ENCODE measurements at places on chromosomes 6 and 20.

DNA sequence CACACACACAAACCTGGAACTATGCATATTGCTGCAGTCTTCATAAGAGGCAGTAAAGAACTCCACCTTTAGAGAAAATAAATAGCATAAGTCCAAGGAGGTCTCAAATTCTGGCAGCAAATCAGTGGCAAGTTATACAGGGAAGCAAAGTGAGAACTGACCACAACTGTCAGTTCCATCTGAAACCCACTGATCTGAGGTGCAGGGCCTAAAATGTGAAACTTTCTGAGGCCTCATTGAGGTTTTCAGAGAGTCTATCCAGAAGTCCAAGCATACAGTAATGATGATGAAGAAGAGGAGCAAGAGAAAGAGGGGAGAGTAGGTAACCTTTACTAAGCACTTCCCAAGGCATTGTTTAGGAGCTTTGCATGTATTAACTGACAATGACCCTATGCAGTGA, 36.3 kb downstream of the MTFR2 start:
- no peak for DNase-seq

GRCh38 chr6:13000537-13000936, 284.0 kb downstream of the PHACTR1 start:
- no peak for DNase-seq

GRCh38 chr6:139611327-139612134, 237.1 kb upstream of the CITED2 start:
- no peak for DNase-seq

DNA sequence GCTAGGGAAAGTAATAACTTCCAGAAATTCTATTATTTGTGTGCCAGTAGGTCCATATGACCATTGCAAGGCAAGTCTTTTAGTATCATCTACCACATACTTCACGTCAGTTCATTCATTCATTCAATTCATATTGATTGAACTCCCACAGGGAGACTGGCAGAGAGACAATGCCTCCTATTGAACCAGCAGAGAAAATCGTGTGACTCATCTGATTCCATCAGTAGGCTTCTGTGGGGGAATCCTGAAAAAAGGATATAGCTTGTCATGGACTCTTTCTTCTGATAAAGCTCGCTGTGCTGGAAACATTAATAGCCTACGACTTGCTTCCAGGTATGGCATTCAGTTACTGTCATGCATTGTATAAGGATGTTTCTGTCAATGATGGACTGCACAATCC, 45.3 kb upstream of the CNR1 start:
- DNase-seq = no peak

DNA sequence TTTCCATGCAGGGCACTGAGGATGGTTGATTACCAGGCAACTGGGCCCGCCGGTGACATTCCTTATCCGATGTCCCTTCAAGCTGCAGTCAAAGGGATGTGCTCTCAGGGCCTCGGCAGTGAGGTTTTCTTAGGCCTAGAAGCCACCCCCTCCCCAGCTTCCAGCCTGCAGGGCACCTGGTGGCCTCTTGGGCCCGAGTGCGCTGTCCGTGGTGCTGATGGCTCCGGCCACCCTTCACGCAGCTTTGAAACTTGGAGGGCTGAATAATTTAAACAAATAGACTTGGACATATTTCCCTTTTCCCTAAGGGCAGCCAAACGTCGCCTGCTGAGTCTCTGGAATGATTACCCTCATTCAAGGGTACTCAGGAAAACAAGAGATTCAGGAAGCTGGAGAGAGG, 8.9 kb upstream of the MLN start:
- no peak for DNase-seq

GRCh38 chr6:2523061-2523460, 227.7 kb downstream of the MYLK4 start:
- DNase-seq = no peak

DNA sequence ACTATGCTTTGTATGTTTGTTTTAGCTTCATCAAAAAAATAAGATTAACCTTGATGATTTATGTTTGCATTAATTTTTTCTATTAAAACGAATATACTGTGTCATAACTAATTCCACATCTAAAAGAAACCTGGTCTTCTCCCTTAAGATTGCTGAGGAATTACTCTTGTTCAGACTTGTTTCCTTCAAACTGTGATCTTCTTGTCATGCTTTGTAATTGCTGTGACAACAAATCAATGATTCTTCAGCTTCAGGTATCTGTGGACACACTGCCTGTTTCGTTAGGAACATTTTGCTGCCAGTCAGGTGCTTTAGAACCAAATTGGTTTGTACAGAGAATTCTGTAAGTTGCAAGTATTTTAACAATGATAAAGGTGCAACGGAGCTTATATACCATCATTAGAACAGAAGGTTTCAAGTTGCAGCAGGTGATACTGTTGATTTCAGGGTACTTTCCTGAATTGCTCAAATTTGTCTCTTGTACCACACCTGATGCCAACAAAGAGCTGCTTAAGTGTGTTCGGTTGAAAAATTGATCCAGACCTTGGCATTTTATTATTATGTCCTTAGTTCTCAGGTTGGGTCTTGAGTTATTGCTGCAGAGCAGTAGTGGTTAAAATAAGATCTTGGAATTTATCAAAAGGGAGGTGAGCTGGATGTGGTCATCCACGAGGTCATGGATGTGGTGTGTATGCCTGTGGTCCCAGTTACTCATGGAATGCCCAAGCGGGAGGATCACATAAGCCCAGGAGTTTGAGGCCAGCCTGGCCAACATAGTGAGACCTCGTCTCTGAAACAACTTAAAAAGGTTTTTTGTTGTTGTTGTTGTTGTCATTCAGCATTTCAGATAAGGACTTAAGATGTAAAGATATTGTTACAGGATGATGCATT, 19.5 kb downstream of the SYTL3 start:
- DNase-seq = no peak

DNA sequence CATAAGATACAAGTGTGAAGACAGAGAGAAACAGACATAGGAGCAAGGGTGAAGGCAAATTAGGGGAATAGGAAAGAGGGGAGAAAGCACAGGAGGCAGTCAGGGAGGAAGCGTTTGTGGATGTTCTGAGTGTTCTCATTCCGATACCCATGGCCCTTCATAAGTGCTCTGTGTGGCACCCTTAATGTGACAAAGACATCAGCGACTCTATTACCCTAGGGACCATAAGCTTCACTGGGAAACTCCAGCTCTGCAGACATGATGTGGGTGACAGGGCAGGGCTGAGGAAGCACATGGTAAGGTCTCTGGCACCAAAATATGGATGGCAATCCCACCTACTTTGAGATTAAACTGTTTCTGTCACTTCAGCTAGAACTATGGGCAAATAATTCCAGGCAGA, 33.0 kb downstream of the F13A1 start:
- no peak for DNase-seq

GRCh38 chr20:32567384-32568178, 17.6 kb downstream of the NOL4L start:
- DNase-seq = no peak

- no peak for DNase-seq
Measured at GRCh38 chr20:56566621-56567020, 33.6 kb downstream of the FAM209B start.

GRCh38 chr6:7373739-7374138, 15.8 kb downstream of the CAGE1 start:
- no peak for DNase-seq

DNA sequence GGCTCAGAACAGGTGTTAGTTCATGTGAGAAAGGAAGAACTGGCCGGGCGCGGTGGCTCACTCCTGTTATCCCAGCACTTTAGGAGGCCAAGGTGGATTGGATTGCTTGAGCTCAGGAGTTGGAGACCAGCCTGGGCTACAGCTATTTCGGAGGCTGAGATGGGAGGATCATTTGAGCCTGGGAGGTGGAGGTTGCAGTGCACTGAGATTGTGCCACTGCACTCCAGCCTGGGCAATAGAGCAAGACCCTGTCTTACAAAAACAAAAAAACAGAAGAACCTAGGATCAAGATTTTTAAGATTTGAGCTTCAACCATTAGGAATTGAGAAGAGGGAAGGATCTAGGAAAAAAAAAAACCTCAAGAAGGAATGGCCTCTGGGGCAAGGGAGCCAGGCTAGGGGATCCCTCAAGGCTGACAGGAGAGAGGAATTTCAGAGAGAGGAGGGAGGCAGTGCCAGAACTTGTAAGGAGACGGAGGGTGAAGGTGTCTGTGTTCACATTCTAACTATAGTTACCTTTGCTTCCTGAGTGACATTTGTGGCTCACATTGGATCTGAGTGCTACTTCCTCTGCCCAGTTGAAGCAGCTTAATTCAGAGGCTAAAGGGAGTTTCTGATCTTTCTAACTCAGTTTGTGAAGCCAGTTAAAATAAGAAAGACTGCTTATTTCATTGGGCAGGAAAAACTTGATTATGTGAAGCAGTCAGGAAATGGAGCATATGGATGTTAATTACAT, 26.1 kb downstream of the CHMP4B start:
- no peak for DNase-seq

DNA sequence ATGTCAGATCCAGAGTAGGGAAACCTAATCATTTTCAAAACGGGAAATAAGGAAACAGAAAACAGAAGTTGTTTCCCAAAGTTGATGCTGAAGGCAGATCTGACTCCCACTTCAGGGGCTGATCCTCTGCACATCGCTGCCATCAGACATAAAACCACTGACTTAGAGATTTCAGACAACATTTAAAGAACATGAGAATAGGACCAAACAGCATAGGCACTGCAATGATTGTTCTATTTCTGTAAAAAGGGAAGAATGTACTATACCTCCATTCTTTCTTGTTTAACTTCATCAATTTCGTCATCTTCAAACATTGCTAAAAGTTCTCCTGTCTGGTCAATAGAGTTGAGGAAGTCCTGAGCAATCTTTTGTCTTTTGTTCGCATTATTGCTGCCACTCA, 324.7 kb upstream of the RUNX2 start:
- no peak for DNase-seq

GRCh38 chr6:112279031-112279935, 24.9 kb upstream of the LAMA4 start:
- DNase-seq = no peak

DNA sequence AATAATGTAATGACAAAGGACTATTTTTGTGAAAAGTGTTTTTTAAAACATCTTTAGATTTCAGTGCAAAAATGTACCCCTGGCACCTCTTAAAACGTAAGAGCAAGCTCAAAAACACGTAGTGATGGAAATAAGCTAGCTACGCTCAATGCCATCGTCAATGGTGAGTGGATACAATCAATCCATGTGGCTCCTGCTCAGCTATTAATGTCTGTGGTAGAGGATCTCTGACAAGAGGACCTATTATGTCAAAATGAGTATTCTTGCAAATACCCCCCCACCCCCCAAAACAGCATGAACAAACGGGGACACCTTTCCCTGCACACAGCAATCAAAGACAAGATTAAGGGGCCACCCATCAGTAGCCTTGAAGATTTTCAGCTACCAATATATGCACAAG, 65.1 kb upstream of the PTGIS start:
- no peak for DNase-seq
